ENCODE measurements at places on chromosomes 11 and 22.

- DNase-seq: no peak
Measured at GRCh38 chr11:64914123-64914522, 2.9 kb downstream of the ATG2A start.

DNA sequence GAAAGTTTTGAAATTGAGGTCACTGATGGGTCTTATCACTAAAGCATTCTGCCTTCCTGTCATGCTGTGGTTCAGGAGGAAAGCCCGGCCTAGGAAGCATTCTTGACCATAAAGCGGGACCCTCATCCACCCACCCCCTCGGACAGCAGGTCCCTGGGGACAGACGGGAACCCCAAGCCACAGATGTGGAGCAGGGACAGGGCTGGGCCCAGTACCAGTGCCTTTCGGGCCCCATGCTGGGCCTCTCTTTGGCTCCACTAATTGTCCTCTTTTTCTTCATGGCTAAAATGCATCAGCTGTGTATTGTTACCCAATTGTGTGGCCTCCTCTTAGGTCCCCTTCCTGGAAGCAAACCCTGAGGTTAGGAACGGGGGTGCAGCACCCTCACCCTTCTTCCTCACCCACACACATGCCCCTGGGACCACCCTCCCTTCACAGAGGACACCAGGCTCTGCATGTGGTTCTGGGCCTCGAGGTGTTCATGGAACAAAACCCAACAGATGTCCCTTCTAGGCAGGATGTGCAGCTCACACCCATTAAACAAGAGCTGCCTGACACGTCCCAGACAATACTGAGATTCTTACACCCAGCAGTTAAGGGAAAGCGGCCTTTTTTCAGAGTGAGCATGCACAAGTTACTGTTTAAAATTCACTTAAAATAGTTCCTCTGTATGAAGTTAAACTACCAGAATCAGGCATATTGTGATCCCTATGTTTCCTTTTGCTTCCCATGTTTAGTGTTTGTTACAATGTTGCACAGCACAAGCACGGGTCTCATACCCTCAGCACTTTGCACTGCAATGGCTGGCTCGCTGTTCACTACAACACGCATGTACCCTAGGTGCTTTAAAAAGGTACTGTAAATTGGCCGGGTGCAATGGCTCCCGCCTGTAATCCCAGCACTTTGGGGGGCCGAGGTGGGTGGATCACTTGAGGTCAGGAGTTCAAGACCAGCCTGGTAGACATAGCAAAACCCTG is 807.6 kb downstream of the BRD1 start:
- no peak for DNase-seq

GRCh38 chr11:14273895-14274294 is 85.1 kb downstream of the RRAS2 start:
- no peak for DNase-seq

- DNase-seq: no peak
Measured at GRCh38 chr11:111417766-111418435, 38.8 kb upstream of the POU2AF1 start.

Data from stimulated activated CD8-positive, alpha-beta memory T cell treated with anti-CD3 and anti-CD28 coated beads, Interleukin-12 subunit alpha, Interleukin-12 subunit beta, amount 100 ng/mL, for 4 hours (primary cell).